NCI-H2029 (cell line): ENCODE measurements at places on chromosomes 5 and 9.

- no peak for DNase-seq
Measured at GRCh38 chr5:68467794-68468193, 252.2 kb downstream of the PIK3R1 start.

DNA sequence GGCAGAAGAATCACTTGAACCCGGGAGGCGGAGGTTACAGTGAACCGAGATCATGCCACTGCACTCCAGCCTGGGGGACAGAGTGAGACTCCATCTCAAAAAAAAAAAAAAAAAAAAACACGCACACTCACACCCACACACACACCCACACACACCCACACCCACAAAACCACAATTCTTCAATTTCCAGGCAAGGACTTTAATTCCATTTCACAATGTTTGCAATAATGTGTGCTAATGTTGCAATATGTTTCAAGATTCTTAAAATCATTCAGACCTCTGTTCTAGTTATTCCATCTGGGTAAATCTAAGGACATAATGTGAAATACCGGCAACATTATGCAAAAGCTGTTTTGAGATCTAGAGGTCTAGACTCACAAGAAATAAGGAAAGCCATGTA, 28.3 kb downstream of the CCDC69 start:
- DNase-seq: no peak

DNA sequence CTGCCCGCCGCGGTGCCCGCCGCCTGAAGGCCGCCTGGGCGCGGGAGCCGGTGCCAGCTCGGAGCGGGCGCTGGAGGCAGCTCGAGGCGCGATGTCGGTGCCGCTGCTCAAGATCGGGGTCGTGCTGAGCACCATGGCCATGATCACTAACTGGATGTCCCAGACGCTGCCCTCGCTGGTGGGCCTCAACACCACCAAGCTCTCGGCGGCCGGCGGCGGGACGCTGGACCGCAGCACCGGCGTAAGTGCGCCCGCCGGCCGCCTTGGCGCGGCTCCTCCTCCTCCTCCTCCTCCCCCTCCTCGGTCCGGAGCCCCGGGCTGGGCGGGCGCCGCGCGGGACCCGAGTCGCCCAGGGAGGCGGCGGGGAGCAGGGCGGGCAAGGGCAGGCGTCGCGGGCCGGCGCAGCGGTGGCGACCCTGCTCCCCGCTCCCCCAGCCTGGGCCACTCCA, 455 bp downstream of the OLFM1 start:
- no peak for DNase-seq

DNA sequence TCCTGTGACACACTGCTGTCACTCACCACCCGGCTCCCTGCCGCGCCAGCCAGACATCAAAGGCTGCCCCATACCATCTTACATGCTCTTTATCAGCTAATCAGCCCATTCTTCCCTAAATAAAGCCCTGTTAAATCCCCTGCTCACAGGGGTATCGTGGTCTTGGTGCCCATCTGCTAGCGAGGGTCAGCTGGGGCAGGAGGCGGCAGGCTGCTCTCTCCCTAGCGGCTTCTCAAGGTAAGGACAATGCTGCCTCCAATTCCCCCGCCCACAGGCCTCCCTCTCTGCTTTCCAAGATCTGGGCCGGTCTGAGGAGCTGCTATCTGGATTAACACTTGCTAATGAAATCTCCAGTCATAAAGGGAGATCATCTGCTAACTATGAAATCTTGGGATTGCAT, 26.8 kb downstream of the BARHL1 start:
- DNase-seq: no peak

GRCh38 chr5:112125903-112126302, 293.2 kb downstream of the EPB41L4A start:
- DNase-seq: no peak

DNA sequence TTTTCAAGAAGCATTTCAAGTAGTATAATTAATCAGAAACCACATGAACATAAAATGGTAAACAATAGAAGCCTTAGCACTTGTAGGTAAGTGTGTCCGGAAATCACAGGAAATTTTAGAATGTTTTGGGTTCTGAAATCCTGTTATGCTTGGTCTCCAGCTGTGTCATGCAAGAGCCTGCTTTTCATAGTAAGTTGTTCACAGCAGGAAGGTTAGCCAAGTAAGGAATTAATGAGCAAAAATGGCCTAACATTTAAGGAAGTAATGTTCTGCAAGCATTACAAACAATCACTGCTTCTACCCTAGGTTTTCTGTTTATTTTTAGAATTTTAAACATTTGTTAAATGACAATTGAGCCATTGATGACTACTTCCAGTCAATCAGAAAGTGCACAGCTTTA, 669.5 kb downstream of the SLCO4C1 start:
- DNase-seq: no peak
